ENCODE measurements at places on chromosomes 7 and 10.

- DNase-seq = no peak
Observed at GRCh38 chr7:140260352-140261104, 83.7 kb upstream of the KDM7A start.

DNA sequence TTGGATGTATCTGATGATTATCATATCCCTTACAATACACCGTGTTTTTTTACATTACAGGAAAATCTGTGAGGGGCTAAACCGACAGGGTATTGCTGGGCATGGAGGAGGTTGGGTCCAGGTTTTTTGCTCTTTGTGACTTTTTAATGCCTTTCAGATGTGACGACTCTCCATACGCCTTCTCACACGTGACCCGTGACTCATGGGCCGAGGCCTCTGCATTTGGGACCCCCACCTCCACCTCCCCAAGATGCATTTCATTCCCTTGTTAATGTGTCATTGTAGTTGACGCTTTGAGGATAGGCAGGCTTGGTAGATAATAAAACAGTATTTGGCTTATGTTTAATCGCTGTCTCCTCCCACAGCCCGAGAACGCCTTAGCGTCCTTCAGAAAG lies 95.3 kb downstream of the CUX1 start:
- DNase-seq = no peak

DNA sequence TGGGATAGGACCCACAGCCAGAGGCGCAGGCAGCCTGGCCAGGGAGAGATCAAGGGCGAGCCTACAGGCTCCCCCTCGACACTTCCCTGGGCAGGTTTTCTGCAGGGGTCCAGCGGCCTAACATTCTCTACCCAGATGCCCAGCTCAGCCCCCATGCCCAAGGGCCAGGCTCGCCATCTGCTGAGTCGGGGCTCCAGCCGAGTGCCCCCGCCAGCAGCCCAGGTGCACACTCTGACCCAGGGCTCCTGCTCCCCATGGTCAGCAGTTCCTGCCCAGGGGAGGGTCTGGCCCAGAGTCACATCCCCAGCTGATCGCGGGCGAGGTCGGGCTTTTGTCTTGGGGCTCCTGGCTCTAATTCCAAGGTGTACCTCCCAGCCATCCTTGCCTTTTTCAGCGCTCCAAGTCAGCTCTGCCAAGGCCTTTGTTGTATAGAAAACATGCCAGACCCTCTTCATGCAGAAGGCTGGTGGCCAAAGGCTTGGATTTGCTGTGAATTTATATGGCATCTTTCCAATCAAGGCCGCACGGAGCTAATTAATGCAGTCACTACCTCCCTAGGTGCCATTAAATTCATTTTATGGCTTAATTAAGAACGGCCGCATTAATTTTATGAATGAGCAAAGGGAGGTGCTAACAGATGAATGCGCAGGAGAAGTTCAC lies 120.6 kb downstream of the LRRC18 start:
- no peak for DNase-seq

- no peak for DNase-seq
Observed at GRCh38 chr7:78176171-78176570, 377.6 kb downstream of the PHTF2 start.

- no peak for DNase-seq
Observed at GRCh38 chr10:113470372-113471240, 82.2 kb upstream of the HABP2 start.

- no peak for DNase-seq
Observed at GRCh38 chr7:154769001-154769400, 233.9 kb downstream of the PAXIP1 start.

- no peak for DNase-seq
Observed at GRCh38 chr10:133123050-133123745, 35.5 kb downstream of the ADGRA1 start.

- DNase-seq = no peak
Observed at GRCh38 chr7:84998665-84999064, 188.2 kb downstream of the SEMA3D start.

- peak; percentile 60 for DNase-seq
Observed at GRCh38 chr10:31836569-31837406, 91.8 kb downstream of the ARHGAP12 start.

DNA sequence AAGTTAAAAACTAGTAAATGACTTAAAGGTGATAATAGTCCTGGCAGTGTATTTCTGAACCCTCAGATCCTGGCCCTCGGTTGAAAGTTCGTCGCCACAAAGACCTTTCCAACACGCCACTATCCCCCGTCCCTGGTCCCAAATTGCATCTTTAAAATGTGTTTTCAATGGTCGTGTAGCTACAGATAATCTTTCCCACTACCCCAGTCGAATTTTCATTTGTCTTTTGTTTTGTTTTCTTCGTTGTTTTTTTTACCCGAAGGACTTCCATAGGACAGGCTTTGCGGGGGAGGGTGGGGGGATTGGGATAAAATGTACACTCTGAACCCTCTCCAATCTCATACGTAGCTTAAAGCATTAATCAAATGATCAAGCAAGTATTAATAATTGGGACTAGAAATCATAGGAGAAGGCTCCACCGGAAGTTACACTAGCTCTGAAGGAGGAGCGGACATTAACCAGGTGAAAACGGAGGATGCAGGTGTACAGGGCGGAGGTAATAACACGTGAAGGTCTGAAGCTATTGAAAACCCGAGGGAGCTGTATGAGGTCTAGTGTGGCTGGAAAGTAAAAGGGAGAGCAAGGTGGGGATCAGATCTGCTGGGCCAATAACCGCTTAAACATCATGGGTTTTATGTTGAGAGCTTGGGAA lies 32.8 kb upstream of the PHF14 start:
- DNase-seq = no peak

DNA sequence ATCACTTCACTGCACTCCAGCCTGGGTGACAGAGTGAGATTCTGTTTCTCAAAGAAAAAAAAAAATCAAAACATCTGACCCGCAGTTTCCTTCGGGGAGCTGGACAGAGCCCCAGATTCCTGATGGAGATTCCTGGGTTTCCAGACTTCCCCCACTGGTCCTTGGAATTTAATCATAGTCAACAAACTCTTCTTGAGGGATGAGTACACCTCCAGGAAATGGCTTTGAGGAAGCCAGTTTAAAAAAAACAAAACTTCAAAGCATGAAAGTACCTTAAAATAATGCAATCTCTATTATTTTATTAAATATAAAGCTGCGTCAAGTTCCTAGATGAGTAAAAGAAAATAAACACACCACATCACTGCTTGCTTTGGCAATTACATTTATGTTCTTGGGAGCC lies 1.2 kb upstream of the MAD1L1 start:
- no peak for DNase-seq

DNA sequence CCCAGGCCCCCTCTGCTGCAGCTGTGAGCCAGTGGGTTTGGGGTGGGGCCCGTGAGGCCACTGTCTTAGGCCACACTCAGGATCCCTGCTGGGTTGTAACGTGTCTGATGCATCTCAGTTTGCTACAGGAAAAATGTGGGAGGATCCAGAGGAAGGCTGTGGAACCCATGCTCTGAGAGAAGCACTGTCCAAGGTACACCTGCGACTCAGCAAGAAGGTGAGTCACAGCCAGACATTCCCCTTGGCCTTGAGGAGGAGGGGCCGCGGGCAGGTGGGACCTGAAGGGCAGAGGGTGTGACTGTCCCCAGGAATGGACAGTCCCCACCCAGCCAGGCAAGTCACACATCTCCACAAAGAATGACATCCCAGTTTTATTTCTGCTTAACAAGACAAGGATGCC lies 27.8 kb upstream of the C10orf120 start:
- DNase-seq = no peak

DNA sequence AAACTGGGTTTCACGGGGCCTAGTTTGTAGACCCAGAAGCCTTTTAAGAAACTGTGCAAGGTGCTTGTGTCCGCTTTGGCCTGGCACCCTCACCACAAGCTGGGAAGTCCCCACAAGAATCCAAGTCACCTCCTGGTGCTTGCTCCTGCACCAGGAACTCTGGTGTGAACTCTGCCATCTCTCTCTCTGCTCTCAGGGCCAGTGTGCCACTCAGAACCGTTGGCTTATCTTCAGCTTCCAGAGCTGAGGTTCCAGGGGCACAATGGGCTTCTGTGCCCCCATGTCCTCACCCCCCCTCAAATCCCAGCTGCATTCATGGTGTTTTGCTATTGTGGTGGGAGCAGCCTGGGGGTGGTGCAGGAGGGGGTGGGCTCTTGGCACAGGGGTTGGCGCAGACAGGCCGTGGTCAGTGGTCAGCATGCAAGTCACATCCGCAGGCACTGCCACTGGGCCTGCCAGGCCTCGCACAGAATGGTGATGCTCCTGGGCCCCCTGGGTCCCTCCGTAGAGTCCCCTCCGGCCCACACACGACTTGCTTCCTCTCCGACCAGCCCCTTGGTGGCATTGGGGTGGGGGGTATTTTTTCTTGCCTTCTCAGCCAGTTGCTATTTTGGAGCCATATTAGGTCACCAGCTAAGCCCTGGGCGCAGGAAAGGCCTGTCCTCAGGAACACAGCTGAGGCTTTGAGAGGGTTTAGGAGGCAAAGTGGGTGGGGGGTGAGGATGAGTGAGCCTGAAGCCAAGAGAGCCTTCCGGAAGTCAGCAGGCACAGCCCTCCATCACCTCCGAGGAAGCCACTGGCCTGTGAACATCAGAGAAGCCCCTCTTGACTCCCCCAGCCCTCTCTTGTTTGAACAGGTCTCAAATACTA lies 3.0 kb downstream of the ZCCHC24 start:
- no peak for DNase-seq

DNA sequence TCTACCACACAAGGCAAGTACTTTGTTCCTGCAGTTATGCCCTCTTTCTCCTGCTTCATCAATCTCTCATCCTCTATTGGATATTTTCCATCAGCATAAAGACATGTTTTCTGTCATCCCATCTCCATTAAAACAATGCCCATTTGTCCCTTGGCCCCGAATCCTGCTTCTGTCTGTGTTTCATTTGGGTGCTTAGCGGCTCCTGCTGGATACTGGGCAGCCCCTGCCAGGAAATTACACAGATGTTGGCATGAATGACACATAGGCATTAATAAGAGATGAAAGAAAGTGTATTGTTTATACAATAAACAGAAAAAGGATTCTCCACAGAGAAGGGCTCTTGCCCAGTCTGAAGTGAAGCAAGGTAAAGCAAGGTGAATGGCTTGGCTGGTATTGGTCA lies 765.3 kb downstream of the REEP3 start:
- DNase-seq = no peak

DNA sequence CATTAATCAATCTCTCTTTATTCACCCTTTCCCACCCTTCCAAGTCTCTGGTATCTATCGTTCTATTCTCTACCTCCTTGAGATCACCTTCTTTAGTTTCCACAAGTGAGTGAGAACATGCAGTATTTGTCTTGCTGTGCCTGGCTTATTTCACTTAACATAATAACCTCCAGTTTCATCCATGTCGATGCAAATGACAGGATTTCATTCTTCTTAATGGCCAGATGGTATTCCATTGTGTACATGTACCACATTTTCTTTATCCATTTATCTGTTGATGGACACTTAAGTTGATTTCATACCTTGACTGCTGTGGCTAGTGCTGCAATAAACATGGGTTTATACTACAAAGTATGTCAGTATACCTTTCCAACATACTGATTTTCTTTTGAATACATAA lies 3.8 kb upstream of the AOAH start:
- DNase-seq = no peak

DNA sequence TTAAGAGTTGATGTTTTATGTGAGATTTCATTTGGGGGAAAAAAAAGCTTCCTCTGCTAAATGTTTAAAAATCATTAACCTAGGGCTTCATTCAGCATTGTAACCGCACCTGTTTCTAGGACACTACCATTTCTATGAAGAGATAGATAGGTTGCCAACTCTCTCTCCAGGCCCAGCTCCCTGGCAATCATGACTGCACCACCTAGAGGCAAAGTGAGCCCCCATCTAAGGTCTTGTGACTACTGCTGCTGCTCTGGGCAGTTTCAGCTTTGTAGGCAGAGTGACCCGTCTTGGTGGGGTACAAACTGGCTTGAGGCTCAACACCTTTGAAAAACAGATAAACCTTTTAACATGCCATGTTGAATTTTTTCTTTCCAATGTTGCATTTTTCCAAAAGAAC lies 27.3 kb upstream of the MRC1 start:
- peak; percentile 17 for DNase-seq

DNA sequence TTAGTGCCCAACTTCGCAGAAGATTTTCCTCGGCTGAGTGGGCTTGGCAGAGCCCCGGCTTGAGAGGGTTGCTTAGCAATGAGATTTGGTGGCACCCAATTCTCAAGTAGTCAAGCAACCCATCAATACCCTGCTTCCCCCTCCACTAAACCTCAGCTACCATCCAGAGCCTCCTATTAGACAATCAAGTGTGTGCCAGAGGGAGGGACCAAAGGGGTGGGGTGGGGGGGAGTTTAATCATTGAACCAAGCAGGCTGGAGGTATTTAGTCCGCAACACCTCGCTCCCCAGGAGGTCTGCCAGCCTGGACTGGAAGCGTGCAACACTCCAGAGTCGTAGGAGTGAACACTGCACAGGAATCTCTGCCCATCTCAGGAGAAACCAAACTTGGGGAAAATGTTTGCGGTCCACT lies at the start of gene HKDC1:
TSS of gene HKDC1 (plus strand) at position 292 of the 411 bp plus-strand sequence. CDS start at position 396, 104 bp downstream.
- DNase-seq = no peak

DNA sequence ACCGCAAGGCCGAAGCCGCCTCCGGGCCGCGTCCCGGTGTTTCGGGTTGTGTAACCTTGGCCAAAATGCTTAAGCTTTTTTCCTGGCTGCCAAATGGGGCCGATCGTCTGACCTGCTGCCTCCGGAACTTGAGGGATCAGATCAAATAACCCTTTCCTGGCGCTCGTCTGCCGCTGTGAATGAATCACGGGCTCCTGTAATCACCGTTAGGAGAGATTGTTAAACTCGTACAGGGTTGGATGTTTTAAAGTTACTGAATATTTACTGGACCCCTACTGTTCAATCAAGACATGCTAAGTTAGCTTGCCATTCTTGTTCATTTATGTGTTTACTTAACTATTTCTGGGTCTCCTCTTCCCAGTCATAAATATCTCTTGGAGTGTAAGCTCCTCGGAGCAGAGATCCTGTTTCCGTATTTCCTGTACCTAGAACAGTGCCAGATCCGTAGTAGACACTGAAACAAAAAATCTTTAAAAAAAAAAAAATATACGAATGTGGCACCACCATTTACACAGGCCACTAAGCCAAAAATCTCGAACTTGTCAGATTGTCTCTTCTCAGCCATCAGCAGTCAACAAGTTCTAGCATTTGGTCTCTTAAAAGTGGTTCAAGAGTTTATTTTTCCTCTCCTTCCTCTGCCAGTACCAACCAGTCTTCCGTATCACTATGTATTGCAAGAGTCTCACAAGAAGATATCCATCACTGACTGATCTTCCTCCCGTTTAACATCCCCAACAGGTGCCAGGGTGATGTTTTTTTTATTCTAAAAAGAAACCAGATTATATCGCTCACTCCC lies 650 bp upstream of the TM9SF3 start:
- no peak for DNase-seq

- DNase-seq = no peak
Observed at GRCh38 chr10:33295851-33296250, 38.6 kb downstream of the NRP1 start.

DNA sequence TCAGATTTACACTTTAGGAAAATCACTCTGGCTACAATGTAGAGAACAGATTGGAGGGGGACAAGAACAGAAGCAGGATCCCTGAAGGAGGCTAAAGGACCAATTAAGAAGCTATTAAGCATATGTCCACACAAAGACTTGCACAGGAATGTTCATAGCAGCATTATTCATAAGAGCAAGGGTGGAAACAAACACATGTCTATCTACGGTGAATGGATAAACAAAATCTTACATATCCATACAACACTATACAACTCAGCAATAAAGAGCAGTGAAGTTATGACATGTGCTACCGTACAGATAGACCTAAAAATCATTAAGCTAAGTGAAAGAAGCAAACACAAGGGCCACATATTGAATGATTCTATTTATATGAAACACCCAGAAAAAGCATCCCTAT lies 10.4 kb downstream of the CHCHD3 start:
- no peak for DNase-seq
